ENCODE measurements at places on chromosomes 2 and 18. TPM values are rescaled to one million over a fixed set of nuclear protein-coding genes. Genes with fewer than 3 reads are reported as not detected.

Gene NT5DC4
- not detected for total RNA-seq

Gene UGT1A6
- total RNA-seq = 206 TPM

Gene FOXD4L1
- 0.20 TPM for total RNA-seq

Gene C2orf66
- not detected for total RNA-seq

Gene AKAIN1
- not detected for total RNA-seq

Gene GPR75
- 2.8 TPM for total RNA-seq

Gene MROH2A
- total RNA-seq = 0.15 TPM

Gene SERPINB13
- total RNA-seq = not detected

Gene TMEM198
- total RNA-seq = 1.6 TPM

Gene REG1B
- total RNA-seq = not detected

Gene CYP27C1
- 1.5 TPM for total RNA-seq

Gene LOXHD1
- total RNA-seq = not detected

Gene ST3GAL5
- 5.9 TPM for total RNA-seq

Gene DSG4
- total RNA-seq = not detected

Gene FBLN7
- 0.15 TPM for total RNA-seq
